ENCODE measurements at places on chromosomes 6 and 20.
A peak's percentile ranks its signal among the peaks of the same experiment; 100 is the strongest.

GRCh38 chr6:152401978-152402377 lies 235.2 kb downstream of the SYNE1 start:
- no peak for DNase-seq

DNA sequence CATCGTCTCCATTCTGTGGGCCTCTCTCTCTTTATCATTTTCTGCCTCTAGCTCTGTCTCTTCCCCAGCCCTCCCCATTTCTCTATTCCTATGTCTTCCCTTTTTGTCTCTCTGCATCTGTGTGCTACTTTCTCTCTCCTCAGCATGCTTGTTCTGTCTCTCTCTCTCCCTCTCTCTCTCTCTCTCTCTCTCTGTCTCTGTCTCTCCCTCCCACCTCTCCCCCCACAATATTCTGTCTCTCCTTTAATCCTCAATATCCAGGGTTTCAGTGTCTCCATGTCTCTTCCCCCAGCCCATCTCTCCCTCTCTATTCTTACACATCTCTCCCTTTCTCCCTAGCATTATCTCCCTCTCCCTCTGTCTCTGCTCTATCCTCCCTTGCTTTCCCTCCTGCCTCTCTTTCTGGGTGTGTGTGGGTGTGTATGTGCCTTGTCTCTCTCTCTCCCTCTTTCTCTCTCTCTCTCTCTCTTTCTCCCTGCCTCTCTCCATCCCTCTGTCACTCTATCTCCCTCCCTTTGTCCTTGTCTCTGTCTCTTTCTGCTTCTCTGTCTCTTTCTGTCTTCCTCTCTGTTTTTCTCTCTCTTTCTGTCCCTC lies 76.9 kb upstream of the SIRPA start:
- DNase-seq = no peak

DNA sequence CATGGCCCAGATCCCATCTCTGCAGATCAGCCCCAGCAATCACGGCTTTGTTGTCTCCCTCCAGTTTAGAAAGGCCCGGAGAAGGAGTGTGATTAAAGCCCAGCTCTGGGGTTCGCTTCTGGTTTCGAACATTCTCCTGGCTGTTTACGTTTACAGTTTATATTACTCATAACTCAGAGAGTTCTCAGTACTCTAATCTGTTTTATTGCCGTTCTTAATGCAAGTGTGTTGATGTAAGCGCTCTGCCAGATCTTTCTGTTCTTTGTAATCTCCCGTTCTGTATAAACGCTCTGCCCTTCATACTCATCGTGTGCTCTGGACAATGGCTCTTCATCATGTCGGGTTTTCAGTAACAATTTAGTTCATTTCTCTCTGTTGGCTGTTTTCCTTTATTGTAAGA lies 118.0 kb upstream of the PRND start:
- DNase-seq = no peak

- no peak for DNase-seq
Observed at GRCh38 chr6:96075826-96076225, 60.1 kb downstream of the FUT9 start.

GRCh38 chr6:7169296-7169721 lies 61.5 kb downstream of the RREB1 start:
- no peak for DNase-seq

DNA sequence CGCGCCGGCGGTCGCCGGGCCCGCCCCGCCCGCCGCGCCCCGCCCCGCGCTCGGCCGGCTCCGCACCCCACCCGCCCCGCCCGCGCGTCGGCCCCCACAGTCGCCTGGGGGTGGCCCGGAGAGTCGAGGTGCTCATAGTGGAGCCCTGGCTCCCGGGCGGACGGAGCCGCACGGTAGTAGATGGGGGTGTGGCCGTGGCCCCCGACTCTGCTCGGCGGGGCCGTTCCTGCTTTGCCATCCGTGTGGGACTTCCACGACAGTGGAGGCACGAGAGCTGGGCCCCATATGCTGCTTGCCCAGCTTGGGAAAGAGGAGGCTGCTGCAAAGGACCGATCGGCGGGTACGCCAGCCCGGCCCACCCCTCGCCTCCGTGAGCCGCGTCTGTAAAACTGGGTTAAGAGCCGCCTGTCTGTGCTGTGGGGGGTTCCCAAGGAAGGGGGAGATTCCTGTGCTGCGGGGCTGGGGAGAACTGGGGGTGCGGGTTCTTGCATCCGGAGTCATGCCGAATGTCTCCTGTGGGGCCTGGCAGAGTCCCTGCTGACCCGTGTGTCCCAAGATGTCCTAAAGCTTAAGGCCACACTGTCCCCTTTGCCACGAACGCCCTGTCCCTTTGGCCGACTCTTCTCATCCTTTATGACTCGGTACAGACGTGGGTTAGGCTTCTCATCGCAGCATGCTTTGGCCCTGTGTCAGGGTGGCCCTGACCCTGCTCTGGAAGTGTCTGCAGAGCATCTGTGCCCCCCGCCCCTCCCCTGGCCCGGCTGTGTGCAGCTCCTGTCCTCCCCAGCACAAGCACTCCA lies at the start of gene OPRL1:
OPRL1 (plus strand) TSS at position 70 of the 800 bp plus-strand sequence. CDS start 12,639 bp downstream, outside the sequence.
- DNase-seq = peak; percentile 64

GRCh38 chr6:4973415-4973814 lies 30.4 kb downstream of the RPP40 start:
- DNase-seq = no peak

- no peak for DNase-seq
Observed at GRCh38 chr6:14337152-14337551, 219.6 kb downstream of the CD83 start.

- no peak for DNase-seq
Observed at GRCh38 chr6:12886961-12887775, 170.6 kb downstream of the PHACTR1 start.

GRCh38 chr6:142842418-142843261 lies 102.3 kb downstream of the HIVEP2 start:
- DNase-seq = no peak

- DNase-seq = no peak
Observed at GRCh38 chr20:11569163-11569562, 348.5 kb upstream of the BTBD3 start.

DNA sequence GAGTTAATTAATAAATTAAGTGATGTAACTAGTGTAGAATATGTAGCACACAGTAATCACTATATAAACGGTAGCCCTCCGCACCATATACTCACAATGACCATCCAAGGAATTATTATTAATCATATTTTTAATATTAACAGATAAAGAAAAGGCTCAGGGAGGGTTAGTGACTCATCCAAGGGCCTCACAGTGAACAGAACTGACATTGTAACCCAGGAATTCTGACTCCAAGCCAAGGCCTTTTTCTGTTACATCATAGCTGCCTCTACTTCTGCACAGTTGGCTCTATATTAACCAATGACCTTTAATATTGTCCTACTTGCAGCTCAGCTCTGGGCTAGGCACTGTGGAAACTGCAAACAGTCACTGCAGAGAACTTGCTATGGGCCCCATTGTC lies 117.5 kb upstream of the SIRPG start:
- DNase-seq = no peak

- no peak for DNase-seq
Observed at GRCh38 chr20:17281478-17281877, 54.6 kb downstream of the PCSK2 start.

GRCh38 chr20:37096415-37097041 lies 731 bp upstream of the RBL1 start:
- no peak for DNase-seq

GRCh38 chr6:132751306-132751705 lies 6.4 kb downstream of the VNN2 start:
- no peak for DNase-seq

DNA sequence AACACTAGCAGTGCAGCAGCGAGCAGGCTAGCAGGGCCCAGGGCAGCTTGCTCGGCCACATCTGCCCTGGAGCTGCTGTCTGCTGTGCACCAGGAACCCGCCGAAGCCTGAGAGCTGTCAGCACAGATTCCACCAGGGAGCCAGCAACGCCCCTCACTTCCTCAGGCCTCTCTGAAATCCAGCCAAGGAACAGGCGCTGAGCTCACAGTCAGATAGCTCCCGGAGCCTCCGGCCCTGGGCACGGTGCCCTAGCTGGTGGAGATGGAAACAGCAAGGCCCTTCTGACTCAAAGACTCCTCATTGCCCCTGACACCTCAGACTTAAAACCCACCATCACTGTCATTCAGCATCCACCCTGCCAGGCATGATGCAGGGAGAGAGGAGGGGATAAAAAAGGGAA lies 839.4 kb downstream of the MAFB start:
- no peak for DNase-seq

GRCh38 chr20:37382482-37383120 lies 36.7 kb downstream of the SRC start:
- DNase-seq = no peak

DNA sequence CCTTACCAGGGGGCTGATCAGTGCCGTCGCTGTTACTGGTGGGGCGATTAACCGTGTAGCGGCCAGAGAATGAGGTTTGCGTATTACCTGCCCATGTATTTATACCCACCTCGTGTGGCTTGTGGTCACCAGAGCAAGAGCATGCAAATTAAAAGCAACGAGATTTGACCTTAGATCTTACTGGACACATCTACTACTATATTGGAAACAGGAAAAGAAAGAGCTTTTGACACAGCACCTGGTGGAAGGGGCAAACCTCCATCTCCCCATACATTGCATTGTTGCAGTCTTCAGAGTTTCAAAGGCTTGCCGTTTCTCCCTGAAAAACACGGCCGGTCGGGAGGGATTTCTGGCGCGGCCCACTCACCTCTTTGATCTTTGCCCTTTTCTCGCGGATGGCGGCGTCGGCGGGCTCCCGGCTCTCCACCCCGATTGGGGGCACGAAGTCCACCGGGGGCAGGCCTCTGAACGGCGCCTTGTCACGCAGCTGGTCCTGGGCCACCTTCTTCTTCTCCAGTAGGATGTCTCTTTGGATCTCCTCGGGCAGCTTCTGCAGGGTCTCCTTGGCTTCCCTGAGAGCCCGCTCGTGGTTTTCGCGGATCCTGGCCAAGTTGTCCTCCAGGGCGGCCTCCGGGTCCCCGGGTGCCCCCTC lies 1.3 kb downstream of the MAN1A1 start:
- DNase-seq = no peak

- DNase-seq = no peak
Observed at GRCh38 chr6:120786682-120787081, 547.6 kb downstream of the TBC1D32 start.

- no peak for DNase-seq
Observed at GRCh38 chr20:10826111-10826510, 152.3 kb upstream of the JAG1 start.

DNA sequence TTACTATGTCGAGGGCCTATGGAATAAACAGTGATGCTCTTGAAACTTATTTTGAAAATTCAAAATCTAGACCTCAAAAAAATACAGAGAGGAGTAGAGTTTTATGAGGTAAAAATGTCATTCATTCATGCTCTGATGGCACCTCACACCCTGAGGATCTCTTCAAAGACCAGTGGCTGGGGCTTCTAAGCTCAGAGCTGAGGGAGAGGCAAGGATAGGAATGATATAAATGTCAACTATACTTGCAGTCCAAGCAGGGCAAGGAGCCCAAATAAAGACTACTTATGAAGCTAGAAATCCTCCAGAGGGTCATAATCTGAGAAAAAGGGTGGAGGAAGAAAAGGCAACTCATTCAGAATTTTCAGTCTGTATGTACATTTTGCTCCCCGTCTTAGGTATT lies 136.7 kb upstream of the CARMIL1 start:
- no peak for DNase-seq

- no peak for DNase-seq
Observed at GRCh38 chr20:49831022-49831769, 18.6 kb downstream of the SLC9A8 start.

- DNase-seq = no peak
Observed at GRCh38 chr6:49004801-49005200, 458.3 kb downstream of the MMUT start.

- DNase-seq = peak; percentile 58
Observed at GRCh38 chr20:2751878-2752566, 48.4 kb downstream of the CPXM1 start.

DNA sequence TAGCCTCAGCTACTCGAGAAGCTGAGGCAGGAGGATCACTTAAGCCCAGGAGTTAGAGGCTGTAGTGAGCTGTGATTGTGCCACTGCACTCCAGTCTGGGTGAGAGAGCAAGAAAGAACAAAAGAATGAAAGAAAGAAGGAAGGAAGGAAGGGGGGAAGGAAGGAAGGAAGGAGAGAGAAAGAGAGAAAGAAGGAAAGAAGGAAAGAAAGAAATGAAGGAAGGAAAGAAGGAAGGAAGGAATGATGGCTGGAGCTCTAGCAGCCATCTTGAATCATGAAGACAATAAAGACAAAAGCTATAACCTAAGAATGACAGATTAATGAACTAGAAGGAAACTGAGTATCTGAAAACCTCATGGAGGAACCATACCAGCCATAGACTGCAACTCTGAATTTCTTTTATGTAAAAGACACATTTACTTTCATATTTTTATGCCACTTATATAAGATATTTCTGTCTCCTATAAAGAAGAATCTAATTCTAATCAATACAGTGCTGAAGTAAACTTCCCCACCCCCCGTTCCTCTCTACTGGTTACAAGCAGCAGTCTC lies 522.3 kb upstream of the JARID2 start:
- no peak for DNase-seq

- DNase-seq = no peak
Observed at GRCh38 chr6:32890831-32891230, 36.8 kb downstream of the PSMB9 start.

- no peak for DNase-seq
Observed at GRCh38 chr6:131867744-131868143, 59.9 kb downstream of the ENPP1 start.

DNA sequence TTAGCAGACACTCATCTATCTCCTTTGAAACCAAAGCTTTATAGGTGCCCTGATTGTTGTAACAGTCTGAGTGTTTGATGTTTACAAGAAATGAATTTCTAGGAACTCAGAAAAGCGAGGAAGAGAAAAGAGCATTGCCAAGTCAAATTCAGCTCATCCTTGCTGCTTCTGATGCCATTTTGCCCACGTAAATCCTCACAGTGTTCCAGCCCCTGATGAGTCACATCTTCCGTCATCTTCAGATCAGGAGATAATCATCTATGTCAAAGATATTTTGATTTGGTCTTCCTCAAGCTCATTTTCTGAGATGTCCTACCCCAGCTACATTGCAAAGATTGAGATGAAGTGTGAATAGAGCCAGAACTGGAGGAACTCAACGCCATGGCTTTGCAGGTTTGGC lies 426.2 kb downstream of the BMP2 start:
- DNase-seq = no peak

DNA sequence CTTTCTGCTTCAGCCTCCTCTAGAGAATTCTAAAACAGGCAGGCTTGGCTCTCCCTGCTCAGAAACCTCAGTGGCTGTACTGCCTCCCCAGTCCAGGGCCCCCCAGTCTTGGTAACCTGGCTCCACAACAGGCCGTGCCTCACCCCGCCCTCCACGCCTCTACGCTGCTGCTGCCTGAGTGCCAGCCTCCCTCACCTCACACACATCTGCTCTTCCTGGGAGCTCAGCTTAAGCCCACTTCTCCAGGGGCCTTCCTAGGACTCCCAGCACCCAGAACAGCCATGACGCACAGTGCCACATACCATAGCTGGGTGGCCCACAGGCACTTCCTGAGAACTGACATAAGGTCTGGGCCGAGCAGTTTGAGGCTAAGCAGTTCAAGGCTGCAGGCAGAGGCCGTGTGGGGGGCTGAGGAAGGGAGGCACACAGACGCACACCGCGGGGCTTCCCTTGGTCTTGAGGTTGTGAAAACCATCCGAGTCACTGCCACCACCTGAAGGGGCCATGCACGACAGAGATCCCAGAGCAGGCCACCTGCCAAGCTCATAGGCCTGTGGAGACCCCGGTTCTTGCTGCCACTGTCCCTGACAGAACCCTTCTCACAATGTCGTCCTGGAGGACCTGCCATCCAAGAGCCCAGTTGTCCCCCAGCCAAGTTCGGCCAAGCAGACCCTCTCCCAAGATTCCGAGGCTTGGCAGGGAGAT lies 42.6 kb downstream of the DSTN start:
- DNase-seq = peak; percentile 54

- no peak for DNase-seq
Observed at GRCh38 chr6:111173946-111174345, 86.6 kb downstream of the SLC16A10 start.
